ENCODE measurements at places on chromosomes 4 and X.

- no peak for DNase-seq
These were observed 75.7 kb upstream of the ARHGAP24 start for GRCh38 chr4:85399270-85399669.

GRCh38 chr4:176780995-176781738 is 11.6 kb downstream of the VEGFC start:
- no peak for DNase-seq

- DNase-seq, result no peak
These were observed 4.6 kb downstream of the MMAA start for GRCh38 chr4:145623831-145624230.

DNA sequence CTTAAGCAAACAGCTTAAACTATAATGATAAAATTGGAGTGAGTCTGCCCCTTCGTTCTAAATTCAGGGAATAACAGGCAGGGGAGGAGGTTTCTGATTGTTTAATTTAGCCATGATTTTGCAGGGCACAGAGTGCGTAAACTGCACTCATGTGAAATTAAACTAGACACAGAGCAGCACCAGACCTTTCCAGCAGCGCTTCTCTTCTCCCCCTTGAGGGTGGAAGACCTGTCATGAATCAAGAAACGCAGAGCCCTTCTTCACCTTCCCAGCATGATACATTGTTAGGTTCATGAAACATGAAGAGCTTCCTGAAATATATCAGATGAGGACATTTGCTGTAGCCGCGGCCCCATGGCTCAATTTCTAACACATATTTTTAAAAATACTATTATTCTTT is 63.1 kb downstream of the FAM114A1 start:
- DNase-seq, result no peak

- no peak for DNase-seq
These were observed 37.1 kb upstream of the HERC6 start for GRCh38 chr4:88341227-88342192.

- peak; percentile 12 for DNase-seq
These were observed 43.8 kb upstream of the WDR1 start for GRCh38 chr4:10160281-10160856.

- no peak for DNase-seq
These were observed 40.5 kb upstream of the FAM120C start for GRCh38 chrX:54223581-54223980.

- DNase-seq, result no peak
These were observed 25.5 kb upstream of the TEC start for GRCh38 chr4:48295116-48295515.

DNA sequence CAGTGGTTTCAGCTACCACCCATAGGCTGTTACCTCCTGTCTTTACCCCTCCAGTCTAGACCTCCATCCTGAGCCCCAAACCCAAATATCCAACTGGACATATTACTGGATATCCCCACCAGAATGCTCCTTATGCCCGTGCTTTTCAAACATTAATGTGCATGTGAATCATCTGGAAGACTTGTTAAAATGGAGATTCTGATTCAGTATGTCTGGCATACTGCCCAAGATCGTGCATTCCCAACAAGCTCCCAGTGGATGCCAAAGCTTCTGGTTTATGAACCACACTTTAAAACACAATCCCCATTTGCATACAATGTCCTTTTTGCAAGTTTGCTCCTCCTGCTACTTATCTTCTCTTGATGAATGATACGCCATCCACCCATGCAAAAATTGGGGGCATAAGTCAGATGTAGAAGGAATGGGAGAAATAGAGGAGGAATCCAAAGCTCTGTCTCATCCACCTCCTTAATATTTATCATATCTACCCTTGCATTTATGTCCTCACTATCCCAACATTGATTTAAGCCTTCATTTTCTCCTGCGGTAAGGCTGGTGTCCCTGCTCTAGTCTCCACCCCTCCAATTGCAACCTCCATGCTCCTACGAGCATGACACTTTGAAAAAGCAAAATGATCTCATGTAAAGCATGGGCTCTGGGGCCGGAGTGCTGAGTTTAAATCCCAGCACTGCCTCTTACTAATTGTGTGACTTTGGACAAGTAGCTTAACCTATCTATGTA is 7.4 kb upstream of the PGRMC1 start:
- DNase-seq, result no peak

DNA sequence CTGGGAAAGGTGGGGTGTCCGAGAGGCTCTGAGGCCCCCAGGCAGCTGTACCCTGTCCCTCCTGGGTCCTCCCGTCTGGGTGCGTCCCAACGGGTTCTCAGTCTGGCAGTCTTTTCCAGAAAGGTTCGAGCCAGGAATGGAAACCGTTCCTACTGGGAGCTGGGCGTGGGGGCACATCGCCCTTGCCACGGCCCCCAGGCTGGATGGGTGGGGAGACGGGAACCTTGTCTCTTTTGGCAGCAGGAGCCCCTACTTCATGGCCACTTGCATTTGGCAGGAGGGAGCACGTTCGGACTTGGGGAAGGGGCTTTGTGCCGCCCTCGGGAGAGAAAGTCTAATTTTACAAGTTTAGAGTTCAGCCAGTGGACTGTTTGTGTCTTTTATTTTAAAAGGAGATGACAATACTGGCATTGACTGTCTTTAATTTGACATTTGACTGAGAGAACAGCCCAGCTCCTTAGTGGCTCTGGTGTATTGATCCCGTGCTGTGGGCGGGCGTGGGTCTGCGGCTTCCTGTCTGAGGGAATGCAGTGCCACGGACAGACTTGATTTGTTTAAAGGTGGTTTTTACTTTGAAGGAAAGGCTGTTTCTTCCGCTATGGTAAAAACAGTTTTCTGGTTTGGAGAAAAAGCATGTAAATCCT is 95.1 kb downstream of the SORCS2 start:
- no peak for DNase-seq

DNA sequence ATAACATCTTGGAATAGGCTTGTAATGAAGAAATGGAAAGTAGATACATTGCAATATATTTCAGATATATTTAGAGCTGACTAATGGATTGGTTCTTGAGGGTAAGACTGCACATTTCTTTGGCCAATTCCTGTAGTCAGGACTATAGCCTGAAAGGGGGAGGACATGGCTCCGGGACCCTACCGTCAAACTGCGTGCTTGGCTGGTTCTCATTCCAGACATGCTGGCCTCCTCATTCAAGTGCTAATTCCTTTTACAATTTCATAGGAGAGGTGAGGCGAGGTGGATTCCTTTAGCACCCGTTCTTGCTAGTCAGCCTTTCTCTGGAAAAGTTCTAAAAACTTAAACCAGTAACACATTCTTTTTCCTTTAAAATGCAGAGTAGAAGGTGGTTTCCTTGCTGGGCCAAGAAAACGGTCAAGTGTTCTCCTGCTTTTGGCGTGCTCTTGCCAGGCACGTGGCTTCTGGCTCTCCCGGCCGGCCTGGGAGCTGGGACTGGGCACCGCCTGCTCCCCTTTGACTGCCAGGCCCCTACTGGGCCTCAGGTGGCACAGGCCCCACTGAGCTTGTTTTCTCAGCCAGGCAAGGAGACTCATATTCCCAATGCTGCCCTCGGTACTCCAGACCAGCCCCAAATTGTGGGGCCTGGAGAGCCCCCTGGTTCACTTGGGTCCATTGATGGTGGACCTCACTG is 167.2 kb downstream of the STK32B start:
- DNase-seq, result no peak

DNA sequence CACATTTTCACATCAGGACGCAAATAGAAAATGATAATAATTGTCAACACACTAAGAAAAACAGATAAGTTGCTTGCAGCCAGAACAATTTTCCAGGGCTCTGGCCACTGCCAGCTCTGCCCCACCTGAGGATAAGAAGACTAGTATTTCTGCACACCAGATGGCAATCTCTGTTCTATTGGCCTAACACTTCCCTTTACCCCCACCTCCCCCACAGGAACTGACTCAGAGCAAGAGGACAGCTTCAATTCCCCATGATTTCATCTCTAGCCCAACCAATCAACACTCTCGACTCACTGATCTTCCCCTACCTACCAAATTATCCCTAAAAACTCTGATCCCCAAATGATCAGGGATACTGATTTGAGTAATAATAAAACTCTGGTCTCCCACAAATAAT is 164.0 kb downstream of the SMARCA1 start:
- no peak for DNase-seq

DNA sequence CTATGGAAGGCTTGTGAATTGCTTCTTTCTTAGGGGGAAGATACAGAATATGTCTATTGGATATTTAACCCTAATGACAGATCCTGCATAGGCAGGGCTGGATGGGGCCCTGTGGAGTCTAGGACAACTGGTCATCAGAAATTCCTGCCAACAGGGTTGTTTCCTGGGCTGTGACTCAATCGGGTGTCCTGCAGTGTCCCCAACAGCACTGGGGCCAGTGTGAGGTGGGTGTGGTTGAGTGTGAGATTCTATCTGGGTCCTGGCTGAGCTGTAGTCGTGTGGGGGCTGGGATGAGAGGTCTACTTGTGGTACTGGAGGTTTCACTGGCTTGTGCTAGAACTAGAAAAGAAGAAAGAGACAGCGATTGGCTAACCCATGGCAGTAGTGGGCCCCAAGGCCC is 87.3 kb upstream of the WDR1 start:
- no peak for DNase-seq

DNA sequence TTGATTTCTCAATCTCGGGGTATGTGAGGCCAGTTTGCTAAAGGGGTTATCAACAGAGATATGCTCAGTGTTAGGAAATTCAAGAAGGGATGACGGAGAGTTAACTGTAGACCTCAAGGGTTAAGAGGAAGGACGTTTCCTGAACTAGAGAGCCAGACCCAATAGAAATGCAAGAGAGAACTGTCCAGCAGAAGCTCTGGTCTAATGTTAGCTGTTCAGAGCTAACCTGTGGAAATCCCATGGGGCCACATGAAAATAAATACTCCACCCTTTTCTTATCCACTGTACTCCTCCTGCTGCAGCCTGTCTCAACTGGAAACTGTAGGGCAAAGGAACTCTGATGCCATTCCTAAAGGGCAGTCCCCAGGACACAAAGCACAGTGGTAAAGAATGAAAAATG is 274.3 kb downstream of the DMD start:
- DNase-seq, result no peak

GRCh38 chr4:125325733-125326132 is 11.0 kb downstream of the FAT4 start:
- no peak for DNase-seq

GRCh38 chr4:90718931-90719330 is 591.7 kb downstream of the CCSER1 start:
- DNase-seq, result no peak

GRCh38 chr4:164606478-164606877 is 147.5 kb upstream of the SMIM31 start:
- DNase-seq, result no peak

All from central memory CD4-positive, alpha-beta T cell (primary cell).